ENCODE measurements at places on chromosomes 7 and 10. TPM values are rescaled to one million over a fixed set of nuclear protein-coding genes. Genes with fewer than 3 reads are reported as not detected.

- H3K27ac ChIP-seq = peak overlapping the region; percentile 97
- peak; percentile 67 for DNase-seq
- no peaks in the 10 kb centered on the region for H3K27me3 ChIP-seq
- peak overlapping the region; percentile 57 for H3K4me3 ChIP-seq
- no peaks in the 10 kb centered on the region for H3K36me3 ChIP-seq
Observed at GRCh38 chr10:97685395-97685958, 1.6 kb downstream of the AVPI1 start.

DNA sequence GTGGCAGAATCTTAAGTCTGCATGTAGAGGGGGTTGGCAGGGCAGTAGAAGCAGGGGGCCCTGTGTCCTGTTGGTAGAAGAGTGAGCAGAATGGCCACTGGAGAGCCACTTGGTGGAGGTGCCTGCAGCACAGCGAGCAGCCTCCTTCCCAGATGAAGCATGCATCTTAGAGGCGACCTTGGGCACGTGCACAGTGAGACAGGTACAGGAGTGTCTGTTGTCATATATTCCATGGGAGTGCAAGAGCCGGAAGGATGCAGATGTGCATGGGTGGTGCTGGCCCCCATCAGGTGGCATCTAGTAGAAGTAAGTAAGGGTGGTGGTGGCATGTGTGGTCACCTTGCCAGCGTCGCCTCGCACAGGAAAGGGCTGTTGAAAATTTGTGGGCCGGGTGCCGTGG lies 53.9 kb downstream of the CUX1 start:
- no peak for DNase-seq
- no peaks in the 10 kb centered on the region for H3K27me3 ChIP-seq
- H3K4me1 ChIP-seq = peaks cover 72% of the 10 kb centered on the region
- H3K36me3 ChIP-seq = no peaks in the 10 kb centered on the region
- H3K27ac ChIP-seq = peak overlapping the region; percentile 71

- H3K4me3 ChIP-seq = no peak overlapping the region
- H3K27ac ChIP-seq = no peak overlapping the region
- H3K27me3 ChIP-seq = peaks cover 3% of the 10 kb centered on the region
- H3K4me1 ChIP-seq = no peaks in the 10 kb centered on the region
- H3K36me3 ChIP-seq = no peaks in the 10 kb centered on the region
Observed at GRCh38 chr10:70967591-70968587, 79.5 kb upstream of the PCBD1 start.

GRCh38 chr7:93817526-93817925 lies 73.0 kb downstream of the TFPI2 start:
- DNase-seq = no peak
- H3K4me1 ChIP-seq = no peaks in the 10 kb centered on the region
- H3K27ac ChIP-seq = no peak overlapping the region
- H3K27me3 ChIP-seq = no peaks in the 10 kb centered on the region

DNA sequence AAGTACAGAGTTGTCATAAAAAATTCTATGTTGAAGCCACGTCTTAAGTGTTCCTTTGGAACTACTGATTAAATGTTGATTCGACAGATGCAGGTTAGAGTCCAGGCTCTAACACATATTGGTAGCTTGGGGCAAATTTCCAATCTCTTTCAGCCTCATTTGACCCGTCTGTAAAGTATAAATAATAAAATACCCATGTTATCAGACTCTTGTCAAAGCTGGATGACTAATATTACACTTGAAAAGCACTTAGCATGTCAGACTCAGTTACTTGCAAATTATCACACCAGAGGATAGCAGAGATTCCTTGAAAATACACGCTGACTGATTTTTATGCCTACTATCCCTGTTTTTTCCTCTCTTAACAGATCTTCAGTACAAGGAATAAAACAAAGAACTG lies 18.1 kb upstream of the MACC1 start:
- H3K4me1 ChIP-seq = no peaks in the 10 kb centered on the region
- no peak for DNase-seq
- H3K27me3 ChIP-seq = no peaks in the 10 kb centered on the region
- H3K27ac ChIP-seq = no peak overlapping the region
- H3K4me3 ChIP-seq = no peak overlapping the region

DNA sequence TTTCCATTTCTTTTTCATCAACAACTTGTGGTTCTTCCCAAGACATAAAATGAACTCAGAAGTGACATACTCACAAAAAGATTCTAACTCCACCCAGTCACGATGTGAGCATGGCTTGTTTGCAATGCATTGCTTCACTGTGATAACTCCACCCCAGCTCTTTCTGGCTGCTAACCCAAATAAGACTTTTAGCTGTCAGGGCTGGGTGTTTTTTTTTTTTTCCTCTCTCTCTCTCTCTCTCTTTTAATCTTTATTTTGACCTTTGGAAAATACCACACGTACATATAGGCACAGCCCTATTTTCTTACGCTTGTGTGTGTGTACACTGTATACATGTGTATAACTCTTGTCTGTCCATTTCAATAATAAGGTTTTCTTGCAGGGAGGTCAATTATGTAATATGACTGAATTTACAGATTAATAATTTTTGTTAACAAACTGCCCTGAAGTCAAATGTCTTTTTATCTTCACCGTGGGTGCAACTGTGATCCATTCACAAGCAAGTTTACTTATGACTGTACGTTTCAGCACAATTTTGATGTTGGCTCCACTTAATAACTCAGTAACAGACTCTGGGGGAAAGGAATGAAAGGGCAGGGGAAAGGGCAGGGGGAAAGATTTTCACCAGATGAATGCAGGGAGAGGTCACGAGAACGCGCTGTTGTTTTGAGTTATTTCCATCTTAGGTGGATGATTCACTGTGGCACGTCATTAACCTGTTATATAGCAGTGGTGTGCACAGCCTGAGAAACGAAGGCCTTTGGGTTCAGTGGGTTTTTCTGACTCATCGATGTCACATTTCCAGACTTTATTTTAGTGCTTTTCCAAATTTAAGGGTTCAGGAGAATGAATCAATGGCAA lies 49.1 kb downstream of the APBB1IP start:
- H3K4me1 ChIP-seq = peaks cover 25% of the 10 kb centered on the region
- H3K4me3 ChIP-seq = no peak overlapping the region
- no peaks in the 10 kb centered on the region for H3K36me3 ChIP-seq

- H3K36me3 ChIP-seq = peaks cover 17% of the 10 kb centered on the region
- no peak for DNase-seq
- H3K27me3 ChIP-seq = no peaks in the 10 kb centered on the region
- no peak overlapping the region for H3K4me3 ChIP-seq
Observed at GRCh38 chr7:66452165-66452564, 176.5 kb upstream of the KCTD7 start.

GRCh38 chr10:35362701-35363350 lies 26.5 kb downstream of the CCNY start:
- peak overlapping the region; percentile 7 for H3K27ac ChIP-seq
- H3K4me1 ChIP-seq = peaks cover 95% of the 10 kb centered on the region
- no peak for DNase-seq
- H3K36me3 ChIP-seq = no peaks in the 10 kb centered on the region
- H3K27me3 ChIP-seq = no peaks in the 10 kb centered on the region
- no peak overlapping the region for H3K4me3 ChIP-seq

DNA sequence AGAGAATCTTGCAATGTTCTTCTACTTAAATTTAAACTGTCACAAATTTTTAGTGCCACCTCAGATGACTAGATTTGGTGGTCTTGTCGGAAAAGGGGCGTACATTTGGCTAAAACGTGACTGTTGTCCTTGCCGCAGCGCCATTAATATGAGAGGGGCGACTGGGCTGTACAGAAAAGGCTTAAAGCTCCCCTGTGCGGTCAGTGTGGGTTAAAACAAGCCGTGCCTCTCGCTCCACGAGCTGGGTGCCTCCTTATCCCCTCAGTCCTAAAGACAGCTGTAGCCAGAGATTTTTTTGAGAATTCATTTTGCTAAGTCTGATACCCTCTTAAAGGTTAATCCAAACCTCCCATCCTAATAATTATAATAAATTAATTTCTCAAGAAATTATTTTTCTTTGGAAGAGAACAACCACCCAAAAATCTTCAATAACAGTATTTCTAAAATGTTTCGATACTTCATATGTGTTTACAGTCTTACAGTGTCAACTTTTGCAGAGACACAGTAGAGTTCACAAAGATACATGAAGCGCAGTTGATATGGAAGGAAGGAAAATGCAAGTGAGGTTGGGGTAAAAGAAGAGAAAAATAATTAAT lies 68.6 kb downstream of the C7orf25 start:
- no peaks in the 10 kb centered on the region for H3K36me3 ChIP-seq
- no peak overlapping the region for H3K4me3 ChIP-seq
- DNase-seq = peak; percentile 40
- no peak overlapping the region for H3K27ac ChIP-seq
- no peaks in the 10 kb centered on the region for H3K27me3 ChIP-seq

DNA sequence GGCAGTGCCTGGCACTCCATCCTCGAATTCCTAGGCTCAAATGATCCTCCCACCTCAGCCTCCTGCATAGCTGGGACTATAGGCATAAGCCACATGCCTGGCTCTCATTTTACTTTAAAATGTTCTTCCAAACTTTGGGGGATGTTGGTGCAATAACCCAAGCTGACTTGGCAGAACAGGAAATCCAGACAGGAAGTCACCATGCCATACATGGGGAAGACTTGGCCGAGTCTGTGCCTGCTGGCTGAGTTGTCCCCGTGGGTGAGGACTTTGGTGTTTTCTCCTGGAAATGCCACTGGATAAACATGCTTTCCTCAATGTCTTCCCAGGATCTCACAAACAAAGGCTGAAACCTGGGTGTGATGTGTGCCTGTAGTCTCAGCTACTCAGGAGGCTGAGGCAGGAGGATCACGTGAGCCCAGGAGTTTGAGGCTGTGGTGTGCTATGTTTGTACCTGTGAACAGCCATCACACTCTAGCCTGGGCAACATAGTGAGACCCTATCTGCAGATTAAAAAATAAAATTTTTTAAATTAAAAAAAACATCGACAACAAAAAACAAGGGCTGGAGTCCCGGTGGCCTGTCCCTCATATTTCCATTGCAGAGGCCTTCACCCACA lies 19.8 kb downstream of the HKDC1 start:
- no peak overlapping the region for H3K4me3 ChIP-seq
- H3K27me3 ChIP-seq = no peaks in the 10 kb centered on the region
- H3K27ac ChIP-seq = no peak overlapping the region
- H3K36me3 ChIP-seq = no peaks in the 10 kb centered on the region

PON1 gene
- not detected for total RNA-seq

C10orf67 gene
- total RNA-seq = not detected

A1CF gene
- total RNA-seq = 1.3 TPM
